Colonic mucosa (tissue), 4 donors: ENCODE measurements at places on chromosomes 7 and 10. TPM values are rescaled to one million over a fixed set of nuclear protein-coding genes. Genes with fewer than 3 reads are reported as not detected.

DNA sequence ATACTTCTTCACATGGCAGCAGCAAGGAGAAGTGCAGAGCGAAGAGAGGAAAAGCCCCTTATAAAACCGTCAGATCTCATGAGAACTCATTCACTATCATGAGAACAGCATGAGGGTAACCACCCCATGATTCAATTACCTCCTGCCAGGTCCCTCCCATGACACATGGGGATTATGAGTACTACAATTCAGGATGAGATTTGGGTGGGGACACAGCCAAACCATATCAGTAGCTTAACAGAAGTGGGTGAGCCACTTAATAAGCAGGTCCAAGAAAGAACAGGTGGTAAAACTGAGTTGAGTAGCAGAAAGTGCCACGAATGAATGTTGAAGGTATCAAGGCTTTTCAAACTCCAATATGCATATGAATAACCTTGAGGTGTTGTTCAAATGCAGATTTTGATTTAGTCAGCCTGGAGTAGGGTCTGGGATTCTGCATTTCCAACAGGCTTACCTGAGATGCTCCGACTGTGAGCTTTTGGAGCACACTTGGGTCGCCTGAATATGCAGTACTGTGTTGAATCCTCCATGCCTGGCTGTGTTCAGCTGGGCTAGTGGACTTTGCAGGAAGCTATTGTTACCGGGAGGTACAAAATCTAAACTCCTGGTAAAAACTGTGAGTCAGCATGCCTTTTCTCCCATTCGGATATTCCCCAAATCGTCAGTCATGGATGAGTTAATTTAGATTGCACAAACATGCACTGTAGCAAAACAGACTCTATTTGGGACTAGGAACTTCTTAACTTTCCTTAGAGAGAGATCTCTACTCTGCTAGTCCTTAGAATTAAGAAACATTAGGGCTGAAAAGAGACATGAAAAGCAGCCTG lies 69.0 kb upstream of the PRKCQ start:
- DNase-seq: no peak

DNA sequence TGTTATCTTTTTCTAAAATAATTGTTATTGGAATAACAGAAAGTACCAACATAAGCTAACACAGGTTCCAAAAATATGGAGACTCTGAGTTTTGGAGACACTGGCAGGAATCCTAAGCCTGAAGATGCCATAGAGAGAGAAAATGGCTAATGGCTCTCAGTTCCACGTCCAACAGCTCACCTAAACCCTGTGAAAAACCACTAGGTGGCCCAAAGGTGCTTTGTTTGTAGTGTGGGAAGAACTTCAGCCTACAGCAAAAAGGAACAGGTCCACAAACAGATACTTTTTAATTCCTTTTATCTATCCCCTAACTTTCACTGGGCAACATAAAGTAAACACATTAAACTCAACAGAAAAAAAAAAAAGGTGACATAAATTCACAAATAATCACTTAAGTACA lies 272.3 kb downstream of the SEMA3D start:
- no peak for DNase-seq

GRCh38 chr10:47140761-47141348 lies 159.1 kb upstream of the GDF10 start:
- no peak for DNase-seq

DNA sequence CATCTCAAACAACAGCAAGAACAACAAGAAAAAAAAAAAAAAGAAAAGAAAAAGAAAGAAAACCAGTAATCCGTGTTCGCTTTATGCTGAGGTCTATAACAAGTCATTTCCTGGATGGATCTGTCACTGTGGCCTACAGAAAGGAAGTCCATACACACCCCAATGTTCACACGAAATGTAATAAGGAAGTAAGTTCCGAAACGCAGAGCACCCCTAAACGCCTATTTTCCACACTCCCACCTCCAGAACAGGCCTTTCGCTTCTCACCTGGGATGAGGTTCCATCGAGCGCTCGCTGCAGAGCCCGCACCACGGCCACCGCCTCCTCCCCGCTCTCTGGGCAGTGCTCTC lies 735 bp downstream of the ZNF394 start:
- no peak for DNase-seq

DNA sequence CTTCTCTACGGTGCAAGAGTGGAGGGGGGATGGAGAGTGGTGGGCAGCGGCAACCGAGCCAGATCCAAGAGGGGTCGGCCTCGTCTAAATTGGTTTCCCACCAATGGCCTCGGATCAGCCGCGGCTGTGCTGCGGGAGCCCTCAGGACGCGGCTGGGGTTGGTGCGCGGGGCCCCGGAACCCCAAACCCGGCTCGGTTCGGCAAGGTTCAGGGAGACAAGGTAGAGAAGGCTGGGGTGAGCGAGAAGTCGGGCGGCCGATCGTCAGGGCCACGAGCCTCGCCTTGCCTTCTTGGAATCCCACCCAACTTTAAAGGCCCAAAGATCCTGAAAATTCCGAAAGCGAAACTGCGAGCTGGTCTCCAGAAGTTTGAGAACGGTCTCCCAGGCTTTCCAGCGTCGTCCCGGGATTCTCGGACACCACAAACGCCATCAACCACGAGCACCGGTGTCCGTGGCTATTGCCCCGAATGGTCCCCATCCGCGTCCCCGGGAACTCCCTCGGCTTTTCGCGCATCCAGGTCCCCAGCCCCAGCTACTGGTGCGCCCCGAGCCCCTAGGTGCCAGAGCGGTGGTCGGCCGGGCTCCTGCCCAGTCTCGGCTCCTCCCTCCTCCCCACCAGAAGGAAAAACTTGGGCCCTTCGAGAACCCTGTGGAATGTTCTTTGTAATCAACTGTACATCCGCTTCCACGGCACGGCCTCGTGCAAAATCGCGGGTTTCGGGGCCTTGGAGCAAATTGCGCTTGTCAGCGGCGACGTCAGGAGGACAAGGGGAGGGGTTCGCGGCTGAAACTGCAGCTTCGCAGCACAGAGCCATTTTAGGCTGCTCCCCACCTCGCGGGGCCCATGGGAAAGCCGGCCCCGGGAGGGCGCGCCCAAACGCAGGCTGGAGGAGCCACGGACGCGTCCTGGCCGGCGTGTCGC lies 3.2 kb downstream of the SFMBT2 start:
- DNase-seq: peak; percentile 39

Gene OR2A1
- not detected for total RNA-seq
